Peyer's patch (tissue), 4 donors: ENCODE measurements at places on chromosomes 5 and 9.
A peak's percentile ranks its signal among the peaks of the same experiment; 100 is the strongest.

DNA sequence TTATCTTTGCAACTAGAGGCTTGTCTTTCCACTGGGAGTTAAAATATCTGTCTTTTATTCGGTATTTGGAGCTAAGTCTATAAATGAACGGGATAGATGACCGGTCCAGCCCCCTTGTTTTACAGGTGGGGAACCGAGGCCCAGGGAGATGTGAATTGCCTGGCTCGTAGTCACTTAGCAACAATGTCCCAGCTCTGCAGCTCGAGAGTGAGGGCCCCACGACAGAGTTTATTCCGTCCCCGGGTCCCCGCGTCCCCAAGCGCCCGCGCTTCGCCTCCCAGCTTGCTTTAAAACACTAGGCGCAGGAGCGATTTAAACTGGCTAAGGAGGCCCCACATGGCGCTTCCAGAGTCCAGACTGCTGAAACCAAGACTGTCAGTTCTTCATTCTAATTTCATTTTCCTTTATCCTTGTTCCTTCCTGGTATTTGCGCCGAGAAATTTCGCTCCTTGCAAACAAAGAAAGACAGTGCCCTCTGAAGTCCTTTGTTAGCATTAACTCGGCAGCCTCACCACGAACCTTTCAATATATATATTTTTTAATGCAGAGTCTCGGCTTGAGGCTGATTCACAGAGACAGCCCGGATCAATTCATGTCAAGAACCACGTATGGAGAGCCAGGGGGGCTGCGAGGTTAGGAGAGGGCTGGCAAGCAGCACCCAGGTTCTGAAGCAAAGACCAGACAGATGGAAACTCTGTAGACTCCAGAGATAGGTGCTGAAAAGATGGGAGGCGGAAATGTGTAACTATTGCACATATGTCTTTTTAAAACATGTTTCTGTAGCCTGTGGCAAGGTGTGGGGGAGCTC, 1.4 kb upstream of the ENC1 start:
- DNase-seq, result peak; percentile 75

DNA sequence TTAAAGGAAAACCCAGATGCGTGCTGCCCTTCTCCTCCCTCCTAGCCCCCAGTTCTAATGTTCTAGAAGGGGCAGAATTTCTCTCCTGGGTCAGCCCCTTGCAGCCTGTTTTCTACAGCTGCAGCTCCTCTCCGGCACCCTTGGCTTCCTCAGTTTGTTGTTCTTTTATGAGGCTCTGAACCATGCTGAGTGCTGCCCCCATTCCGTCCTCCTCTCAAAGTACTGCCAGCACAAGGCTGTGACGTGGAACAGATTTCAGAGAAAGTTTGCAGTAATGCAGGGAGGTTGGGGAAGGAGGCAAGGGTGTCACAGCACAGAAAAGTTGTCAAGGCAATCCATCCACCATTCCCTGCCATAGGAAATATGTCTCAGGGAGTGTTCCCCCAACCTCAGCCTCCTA, 63.3 kb downstream of the RGS3 start:
- no peak for DNase-seq

DNA sequence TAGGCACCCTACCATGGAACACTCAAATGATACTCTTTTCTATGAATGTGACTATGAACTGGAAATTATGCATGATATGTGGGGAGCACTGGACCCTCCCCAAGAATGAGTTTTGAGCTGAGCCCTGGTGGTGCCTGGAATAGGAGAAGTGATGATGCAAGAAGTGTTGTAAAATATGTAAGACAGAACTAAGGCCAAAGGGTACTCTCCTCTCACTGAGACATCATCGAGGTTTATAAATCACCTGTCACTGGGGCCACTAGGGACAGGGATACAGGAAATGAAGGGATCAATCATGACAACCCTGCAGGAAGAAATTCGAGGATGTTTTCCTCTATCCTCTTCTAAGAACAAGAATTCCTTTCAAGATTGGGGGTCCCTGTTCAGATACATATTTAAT, 45.4 kb downstream of the PCSK1 start:
- DNase-seq, result no peak

DNA sequence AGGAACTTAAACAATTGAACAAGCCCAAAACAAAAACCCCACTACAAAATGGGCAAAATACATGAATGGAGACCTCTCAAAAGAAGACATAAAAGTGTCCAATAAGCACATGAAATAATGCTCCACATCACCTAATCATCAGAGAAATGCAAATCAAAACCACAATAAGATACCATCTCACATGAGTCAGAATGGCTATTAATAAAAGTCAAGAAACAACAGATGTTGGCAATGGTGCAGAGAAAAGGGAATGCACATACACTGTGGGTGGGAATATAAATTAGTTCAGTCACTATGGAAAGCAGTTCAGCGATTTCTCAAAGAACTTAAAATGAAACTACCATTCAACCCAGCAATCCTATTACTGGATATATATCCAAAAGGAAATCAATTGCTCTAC, 337.4 kb upstream of the GRIA1 start:
- DNase-seq, result no peak

GRCh38 chr5:32365623-32366022, 52.9 kb upstream of the MTMR12 start:
- DNase-seq, result no peak

DNA sequence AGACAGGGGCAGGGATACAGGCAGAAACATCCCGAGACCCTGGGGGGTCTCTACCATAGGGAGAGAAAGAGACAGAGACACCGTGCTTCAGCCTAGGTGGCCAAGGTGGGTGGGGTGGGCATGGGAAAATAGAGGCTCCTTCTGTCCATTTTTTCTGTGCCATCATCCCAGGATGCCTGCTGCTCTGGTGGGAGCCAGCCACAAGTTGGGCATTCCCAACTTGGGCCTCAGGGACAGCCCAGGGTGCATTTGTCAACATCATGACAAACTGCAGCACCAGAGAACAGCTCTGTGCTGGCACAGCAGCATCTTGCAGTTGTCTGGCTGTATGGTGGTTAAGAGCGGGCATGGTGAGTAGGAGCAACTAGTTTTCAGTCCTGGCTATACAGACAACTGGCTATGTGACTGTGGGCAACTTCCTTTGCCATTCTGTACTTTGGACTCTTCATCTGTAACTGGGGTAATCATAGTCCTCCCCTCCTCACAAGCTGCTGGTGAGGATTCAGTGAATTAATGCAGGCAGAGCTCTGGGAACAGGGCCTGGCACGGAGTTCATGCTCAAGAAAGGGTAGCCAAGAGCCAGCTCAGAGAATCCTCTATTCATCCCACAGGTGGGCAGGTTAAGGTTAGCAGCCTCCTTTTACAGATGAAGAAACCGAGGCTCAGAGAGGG, 100.4 kb downstream of the RGS3 start:
- DNase-seq, result no peak
